ENCODE measurements at places on chromosomes 1 and 21. TPM values are rescaled to one million over a fixed set of nuclear protein-coding genes. Genes with fewer than 3 reads are reported as not detected.

The CRP gene
- not detected for total RNA-seq

The PCP4L1 gene
- total RNA-seq, result not detected

The FLG2 gene
- total RNA-seq, result not detected

The BCAN gene
- 1.3 TPM for total RNA-seq

DNA sequence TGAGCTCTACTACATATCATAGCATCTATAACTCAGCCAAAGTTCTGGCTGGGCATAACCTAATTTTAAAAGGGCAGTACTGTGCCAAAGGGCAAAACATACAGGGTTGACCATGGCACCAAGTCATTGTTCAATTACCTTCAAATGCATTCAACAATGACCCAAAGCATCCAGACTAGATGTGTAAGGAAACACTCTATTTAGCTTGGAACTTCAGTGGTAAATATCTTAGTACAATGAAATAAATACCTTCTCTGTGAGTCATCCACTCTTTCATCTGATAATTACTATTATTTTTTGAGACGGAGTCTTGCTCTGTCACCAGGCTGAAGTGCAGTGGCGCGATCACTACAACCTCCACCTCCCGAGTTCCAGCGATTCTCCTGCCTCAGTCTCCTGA lies 70.0 kb downstream of the NVL start:
- no peak for DNase-seq

Measured in chondrocyte (in vitro differentiated cells).